ENCODE measurements at places on chromosomes 11 and 22.
A peak's percentile ranks its signal among the peaks of the same experiment; 100 is the strongest.

DNA sequence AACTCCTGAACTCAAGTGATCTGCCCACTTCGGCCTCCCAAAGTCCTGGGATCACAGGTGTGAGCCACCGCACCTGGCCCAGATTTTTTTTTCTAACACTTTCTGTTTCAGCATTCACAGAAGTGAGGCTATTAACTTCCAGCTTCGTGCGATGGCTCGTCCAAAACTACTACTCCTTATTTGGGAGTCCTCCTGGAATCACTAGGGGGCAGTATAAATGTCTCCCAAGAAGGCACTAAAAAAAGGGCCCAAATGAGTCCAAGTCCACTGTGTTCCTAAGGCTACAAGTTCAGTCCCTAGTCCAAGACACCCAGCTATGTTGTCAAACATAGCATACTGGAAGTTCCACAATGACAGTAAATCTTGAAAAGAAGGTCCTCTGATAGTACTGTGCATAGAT lies 63.2 kb upstream of the BIRC3 start:
- no peak for DNase-seq

GRCh38 chr22:28560046-28560742 lies 119.4 kb downstream of the TTC28 start:
- no peak for DNase-seq

- DNase-seq: no peak
These were observed 32.9 kb upstream of the GAL start for GRCh38 chr11:68651208-68651984.

DNA sequence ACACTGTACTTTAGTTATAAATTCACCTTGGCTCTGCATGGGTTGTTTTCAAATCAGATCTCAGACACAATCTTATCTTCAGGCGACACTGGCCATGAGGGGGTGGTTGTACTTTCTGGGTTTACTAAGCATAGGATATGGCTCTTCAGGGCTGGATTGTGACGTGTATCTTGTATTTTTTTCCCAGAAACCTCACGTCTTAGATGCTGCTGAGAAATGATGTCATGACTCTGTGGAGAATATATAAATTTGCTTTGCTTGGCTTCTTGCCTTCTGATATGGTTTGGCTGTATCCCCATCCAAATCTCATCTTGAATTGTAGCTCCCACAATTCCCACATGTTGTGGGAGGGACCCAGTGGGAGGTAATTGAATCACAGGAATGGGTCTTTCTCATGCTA lies 82.8 kb upstream of the VSTM5 start:
- no peak for DNase-seq

- no peak for DNase-seq
These were observed 37.8 kb upstream of the FZD4 start for GRCh38 chr11:86993031-86993430.

DNA sequence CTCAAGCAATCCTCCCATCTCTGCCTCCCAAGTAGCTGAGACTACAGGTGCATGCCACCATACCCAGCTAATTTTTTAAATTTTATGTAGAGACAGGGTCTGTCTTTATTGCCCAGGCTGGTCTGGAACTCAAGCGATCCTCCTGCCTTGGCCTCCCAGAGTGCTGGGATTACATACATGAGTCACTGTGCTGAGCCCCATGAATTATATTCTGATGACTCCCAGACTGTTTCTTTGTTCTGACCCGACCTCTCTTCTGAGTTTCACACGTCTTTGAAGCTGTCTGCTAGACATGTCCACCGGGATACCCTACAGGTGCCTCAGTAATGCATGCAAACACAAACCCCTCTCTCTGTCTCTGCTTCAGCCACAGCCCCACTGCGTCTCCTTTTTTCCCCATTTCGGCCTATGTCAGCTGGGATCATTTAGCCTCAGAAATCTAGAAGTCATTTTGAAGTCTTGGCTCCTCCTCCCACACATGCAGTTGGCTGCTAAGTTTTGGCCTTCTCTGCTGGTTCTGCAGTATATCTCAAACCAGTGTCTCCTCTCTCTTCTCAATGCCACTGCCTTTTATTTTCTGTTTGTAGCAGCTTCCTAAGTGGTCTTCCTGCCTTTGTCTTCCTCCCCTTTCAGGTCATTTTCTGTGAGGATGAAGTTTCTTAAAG lies 4.8 kb downstream of the VPS26B start:
- no peak for DNase-seq

GRCh38 chr11:15541079-15541478 lies 426.4 kb downstream of the INSC start:
- no peak for DNase-seq

GRCh38 chr22:35349368-35349703 lies 31.6 kb upstream of the HMOX1 start:
- DNase-seq: no peak

DNA sequence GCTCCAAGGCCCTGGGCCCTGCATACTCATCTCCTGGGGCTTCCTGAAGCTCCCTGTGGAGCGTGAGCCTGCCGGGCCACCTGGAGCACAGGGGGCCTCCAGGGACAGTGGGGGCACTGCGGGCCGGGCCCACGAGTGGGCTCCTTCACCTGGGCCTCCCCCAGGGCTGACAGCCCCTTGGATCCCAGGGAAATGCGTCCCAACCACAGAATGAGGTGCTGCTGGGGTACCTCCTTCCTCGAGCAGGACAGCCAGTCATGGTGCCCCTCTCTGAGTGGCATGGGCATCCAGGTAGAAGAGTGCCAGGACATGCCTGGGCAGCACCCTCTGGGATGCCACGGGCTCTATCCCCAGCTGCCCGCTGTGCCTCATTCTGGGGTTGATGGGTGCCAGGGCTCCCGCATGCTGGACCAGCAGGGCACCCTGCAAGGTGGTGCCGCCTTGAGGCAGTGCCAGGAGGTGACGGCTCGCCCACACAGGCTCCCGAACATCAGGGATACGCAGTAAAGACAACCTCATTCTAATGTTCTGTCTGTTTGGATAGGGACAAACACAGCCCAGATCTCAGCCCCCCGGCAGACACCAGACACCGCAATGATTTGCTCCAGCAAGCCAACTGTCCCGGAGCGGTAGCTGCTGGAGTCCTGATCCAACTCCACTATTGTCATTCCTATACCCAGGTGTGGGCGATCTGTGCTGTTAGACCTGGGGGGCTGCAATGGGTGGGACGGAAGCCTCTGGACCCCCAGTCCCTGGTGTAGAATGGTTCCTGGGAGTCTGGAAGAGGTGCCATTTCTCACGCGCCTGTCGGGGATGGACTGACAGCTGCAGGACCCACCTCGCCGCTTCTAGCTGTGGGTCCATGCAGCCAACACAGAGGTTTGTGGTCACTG lies 25.8 kb downstream of the KRTAP5-5 start:
- no peak for DNase-seq

- no peak for DNase-seq
These were observed 19.2 kb downstream of the FAM168A start for GRCh38 chr11:73578592-73579185.

GRCh38 chr11:46048198-46048597 lies 73.1 kb downstream of the PHF21A start:
- no peak for DNase-seq

GRCh38 chr11:705646-706438 lies at the start of gene EPS8L2:
EPS8L2 (plus strand) TSS chr11:706231; CDS start chr11:709408, 3,177 bp downstream.
- no peak for DNase-seq

GRCh38 chr22:46660604-46661201 lies 40.5 kb downstream of the GRAMD4 start:
- no peak for DNase-seq

GRCh38 chr11:28526406-28526751 lies 418.2 kb downstream of the METTL15 start:
- DNase-seq: no peak

GRCh38 chr11:8099291-8099899 lies 18.4 kb downstream of the TUB start:
- no peak for DNase-seq

- DNase-seq: no peak
These were observed 119.3 kb downstream of the KCNQ1 start for GRCh38 chr11:2564008-2564530.

GRCh38 chr22:44074337-44074984 lies 50.4 kb downstream of the PARVB start:
- DNase-seq: no peak

DNA sequence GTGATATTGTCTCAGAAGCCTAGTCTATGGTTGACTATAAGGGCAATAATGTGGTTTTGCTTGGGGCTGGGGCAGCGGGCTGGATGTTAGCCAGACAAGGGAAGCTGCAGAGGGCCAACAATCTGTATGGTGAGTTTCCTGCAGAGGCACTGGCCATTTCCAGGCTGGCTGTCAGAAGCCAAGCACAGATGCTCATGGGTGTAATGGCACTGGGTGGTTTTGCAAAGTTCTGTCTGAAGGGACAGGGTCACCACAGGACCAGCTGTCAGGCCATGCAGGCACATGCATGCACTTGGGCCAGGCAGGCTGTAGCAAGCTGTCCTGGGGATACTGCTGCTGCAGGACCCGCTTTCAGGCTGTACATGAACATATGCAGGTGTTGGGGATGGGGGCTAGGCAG lies 41.7 kb upstream of the MUC15 start:
- DNase-seq: no peak

GRCh38 chr11:73997120-73997770 lies 11.6 kb downstream of the UCP3 start:
- DNase-seq: no peak

- DNase-seq: no peak
These were observed 282.8 kb downstream of the OPCML start for GRCh38 chr11:133249530-133249929.

DNA sequence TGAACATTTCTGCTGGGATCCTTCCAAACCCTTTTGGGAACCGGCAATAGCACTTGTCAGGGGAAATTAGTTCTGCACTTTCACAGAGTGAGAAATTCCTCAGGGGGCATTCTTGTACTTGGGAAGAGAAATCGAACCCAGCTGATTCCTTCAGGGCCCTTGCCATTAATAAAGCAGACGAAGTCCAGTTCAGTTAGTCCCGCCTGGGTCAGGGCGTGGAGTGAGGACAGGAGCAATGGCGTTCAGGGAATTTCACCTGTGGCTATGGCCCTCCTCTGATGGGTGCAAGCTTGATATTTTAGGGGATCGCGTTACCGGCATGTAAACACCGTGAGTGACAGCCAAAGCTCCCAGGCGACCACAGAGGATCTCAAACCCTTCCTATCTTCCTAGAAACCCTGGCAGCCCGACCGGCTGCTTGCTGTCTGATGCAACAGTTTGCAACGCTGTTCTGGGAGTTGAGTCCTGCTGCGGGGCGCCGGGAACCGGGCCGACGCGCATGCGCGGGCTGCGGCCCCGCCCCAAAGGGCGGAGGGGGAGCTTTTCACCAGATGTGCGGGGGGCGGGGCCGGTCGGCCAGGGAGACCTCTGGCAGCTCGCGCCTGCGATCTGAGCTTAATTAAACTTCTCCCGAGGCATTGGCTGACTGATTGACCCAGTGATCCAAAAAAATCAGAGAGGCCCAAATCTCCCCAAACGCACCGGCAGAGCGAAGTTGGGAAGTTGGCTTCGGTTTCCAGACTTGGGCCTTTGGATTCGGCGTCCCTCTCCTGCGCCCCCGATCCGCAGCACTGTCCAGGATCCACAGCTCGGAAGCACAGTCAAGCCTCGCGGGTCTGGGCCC lies 34.3 kb upstream of the CREB3L1 start:
- DNase-seq: peak; percentile 90

DNA sequence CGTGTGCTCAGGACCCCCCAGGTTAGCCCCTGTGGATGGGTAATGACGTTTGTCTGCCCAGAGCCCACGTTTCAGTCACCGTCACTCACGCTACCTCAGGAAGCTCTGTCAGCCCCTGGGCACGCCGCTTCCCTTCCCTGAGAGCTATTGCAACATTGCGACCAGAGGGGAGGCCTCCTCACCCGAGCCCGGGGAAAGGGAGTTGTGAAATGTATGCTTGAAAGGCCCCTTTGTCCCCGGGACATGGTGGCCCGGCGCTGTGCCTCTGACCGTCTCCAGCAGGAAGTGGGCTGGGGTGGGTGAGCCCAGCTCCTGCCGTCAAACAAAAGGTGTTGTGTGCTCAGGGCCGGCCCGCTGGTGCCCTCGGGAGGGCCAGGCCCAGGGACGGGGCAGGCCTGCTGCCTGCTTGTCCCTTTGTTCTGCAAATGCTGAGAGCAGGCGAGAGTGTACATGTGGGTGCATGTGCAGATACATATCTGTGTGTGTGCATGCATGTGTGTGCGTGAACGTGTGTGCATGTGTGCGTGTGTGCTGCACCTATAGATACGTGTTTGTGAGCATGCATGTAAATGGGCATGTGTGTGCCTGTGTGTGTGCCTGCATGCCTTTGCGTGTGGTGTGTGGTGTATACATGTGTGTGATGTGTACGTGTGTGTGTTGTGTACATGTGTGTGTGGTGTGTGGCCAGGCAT lies 1125.0 kb downstream of the BRD1 start:
- no peak for DNase-seq

GRCh38 chr11:33941637-33942160 lies 49.8 kb upstream of the LMO2 start:
- DNase-seq: no peak

GRCh38 chr22:38317995-38318715 lies 922 bp upstream of the CSNK1E start:
- no peak for DNase-seq

DNA sequence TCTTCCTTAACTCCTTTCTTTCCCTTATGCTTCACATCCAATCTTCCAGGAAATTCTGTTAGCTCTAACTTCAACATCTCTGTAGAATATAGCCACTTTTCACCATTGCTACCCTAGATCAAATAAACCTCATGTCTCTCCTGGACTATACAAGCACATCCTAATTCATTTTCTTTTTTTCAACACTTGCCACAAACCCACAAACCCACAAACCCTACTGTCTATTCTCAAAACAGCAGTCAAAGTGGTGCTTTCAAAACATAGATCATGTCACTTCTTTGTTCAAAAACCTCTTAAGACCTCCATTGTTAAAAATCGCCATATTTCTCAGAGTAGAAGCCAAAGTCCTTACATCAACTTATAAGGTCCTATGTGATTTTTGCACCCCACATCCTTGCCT lies 94.3 kb downstream of the PIWIL4 start:
- no peak for DNase-seq

GRCh38 chr11:79195209-79195608 lies 245.6 kb downstream of the TENM4 start:
- no peak for DNase-seq

DNA sequence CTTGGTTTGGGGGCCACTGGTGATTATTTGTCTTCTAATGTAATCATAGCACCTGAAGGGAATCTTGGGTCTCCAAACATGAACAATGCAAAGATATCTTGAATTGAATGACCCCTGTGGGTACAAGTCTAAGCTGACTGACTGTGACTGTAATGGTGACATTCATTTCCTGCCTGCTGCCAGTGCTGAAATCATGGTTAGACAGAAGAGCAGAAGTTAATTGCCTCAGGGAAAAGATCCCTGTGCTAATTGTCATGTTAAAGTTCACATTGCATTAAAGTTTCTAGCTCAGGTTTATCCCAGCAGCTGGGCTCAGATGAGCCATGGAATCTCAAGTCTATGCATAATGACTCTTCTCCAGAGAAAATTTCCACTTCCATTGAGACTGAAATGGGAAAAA lies 772.0 kb downstream of the ETS1 start:
- DNase-seq: no peak

GRCh38 chr11:88739524-88739923 lies 326.3 kb downstream of the GRM5 start:
- DNase-seq: no peak

DNA sequence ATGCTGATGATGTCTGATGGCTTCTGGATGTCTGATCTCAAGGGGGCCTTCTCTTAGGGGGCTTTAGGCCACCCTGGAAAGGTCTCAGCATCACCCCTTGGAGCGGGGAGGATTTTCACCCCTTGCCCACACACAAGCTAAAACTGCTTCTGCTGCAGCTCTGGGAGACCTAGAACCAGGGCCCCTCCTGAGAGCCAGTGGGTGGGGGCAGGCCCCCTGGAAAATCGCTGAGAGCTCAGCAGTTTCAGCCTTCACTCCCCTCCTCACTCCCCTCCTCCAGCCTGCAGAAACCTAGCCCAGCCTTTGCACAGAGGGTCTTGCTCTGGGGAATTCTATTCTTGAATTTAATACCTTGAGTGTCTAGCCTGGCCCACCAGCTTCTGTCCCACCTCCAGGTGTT lies 17.2 kb downstream of the CD6 start:
- DNase-seq: no peak
